ENCODE measurements at places on chromosomes 12 and 14.

DNA sequence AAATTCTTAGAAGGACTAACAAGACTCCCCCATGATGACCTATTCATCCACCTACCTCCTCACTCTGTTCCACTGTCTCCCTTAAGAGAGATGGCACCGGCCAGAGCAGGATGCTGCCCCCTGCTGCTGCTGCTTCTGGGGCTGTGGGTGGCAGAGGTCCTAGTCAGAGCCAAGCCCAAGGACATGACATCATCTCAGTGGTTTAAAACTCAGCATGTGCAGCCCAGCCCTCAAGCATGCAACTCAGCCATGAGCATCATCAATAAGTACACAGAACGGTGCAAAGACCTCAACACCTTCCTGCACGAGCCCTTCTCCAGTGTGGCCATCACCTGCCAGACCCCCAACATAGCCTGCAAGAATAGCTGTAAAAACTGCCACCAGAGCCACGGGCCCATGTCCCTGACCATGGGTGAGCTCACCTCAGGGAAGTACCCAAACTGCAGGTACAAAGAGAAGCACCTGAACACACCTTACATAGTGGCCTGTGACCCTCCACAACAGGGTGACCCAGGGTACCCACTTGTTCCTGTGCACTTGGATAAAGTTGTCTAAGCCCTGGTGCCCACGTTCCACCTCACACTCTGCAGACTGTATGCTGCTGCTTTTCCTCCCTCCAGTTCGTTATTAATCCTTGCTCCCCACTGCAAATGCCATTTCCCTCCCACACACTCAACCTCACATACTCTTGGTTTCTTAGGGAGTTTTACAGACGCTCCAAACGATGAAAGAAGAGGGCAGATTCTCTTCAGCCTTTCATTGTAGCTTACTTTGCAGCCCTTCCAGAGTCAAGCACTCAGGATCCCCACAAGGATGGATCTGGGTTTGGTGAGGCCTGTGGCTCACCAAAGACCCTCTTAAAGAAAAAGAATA is at the start of gene RNASE8:
TSS of gene RNASE8 (plus strand) at position 20 of the 873 bp plus-strand sequence. CDS start at position 91, 71 bp downstream.
- no peak for DNase-seq

DNA sequence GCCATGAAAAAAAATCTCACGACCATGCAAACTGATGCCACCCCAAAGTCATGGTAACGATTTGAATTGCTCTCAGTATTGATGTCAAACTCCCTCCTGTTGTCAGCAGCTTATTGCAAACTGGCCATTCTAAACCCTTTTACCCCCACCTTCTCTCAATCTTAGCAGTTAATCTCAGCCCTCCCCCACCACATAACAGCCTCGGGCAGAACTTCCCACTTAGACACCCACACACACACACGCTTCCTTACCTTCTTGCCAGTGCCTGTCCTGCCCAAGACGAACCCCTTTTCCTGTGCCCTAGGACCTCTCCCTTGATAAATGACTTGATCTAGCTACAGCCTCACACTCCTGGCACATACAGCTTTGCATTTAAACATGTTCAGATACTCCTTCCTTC is 56.6 kb downstream of the GPATCH2L start:
- no peak for DNase-seq

DNA sequence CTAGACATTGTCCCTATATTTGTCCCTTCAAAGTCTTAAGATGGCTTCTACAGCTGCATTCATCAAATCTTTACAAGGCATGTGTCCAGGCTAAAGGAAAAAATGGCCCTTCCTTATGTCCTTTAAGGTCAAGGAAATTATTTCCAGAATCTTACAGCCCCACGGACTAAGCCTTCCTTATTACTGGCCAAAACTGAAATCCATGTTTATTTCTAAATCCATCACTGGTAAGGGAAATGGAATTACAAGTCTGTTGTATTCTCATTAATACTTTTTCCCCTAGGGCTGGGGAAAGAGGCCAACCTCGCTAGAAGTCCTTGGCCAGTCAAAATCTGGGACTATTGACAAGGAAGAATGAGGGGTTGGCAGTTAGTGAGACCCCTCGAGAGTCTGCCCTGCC is 252.5 kb downstream of the TMEM132C start:
- DNase-seq, result no peak

GRCh38 chr12:7479771-7480170 is 23.8 kb downstream of the CD163 start:
- DNase-seq, result no peak

- DNase-seq, result no peak
Observed at GRCh38 chr12:40028296-40028695, 77.6 kb downstream of the SLC2A13 start.

DNA sequence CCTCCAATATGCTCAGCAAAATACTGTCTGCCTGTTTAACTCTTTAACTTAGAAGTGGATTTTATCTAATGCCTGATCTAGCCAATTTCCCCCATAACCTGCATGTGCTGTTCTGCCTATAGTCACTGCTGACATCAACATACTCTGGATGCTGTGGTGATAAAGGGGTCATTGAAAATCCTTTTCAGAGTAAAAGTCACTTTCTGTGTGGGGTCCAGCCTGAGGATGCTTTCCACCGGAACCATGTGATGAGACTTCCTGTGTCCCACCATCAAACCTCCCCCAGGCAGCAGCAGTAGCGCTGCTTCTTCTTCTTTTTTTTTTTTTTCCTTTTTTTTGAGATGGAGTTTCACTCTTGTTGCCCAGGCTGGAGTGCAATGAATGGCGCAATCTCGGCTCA is 607.0 kb downstream of the BCL11B start:
- no peak for DNase-seq

DNA sequence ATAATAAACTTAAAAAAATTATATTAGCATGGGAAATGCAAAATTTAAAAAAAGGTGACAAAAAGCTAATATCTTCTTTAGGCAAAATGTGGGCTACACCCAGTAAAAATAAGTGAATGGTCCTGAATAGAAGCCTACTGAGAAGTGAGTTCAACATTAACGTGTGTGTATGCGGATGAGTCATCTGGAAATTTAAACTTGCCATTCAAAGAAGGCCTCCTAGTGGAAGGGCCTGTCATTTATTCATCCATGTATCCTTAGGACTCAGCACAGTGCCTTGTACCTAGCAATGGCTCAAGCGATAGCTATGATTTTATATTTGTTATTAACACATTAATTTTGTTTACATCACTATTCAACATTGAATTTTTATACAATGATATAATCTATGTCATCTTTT is 226.2 kb downstream of the NUBPL start:
- DNase-seq, result no peak
